ENCODE measurements at places on chromosomes 3 and 15.

GRCh38 chr3:120563356-120564022 lies 32.6 kb upstream of the NDUFB4 start:
- no peak for DNase-seq

GRCh38 chr3:68234076-68234780 lies 579.8 kb upstream of the SUCLG2 start:
- DNase-seq = no peak

GRCh38 chr3:145522893-145523651 lies 637.9 kb downstream of the PLOD2 start:
- DNase-seq = no peak

- DNase-seq = no peak
Observed at GRCh38 chr15:75306188-75306587, 23.6 kb downstream of the GOLGA6D start.

DNA sequence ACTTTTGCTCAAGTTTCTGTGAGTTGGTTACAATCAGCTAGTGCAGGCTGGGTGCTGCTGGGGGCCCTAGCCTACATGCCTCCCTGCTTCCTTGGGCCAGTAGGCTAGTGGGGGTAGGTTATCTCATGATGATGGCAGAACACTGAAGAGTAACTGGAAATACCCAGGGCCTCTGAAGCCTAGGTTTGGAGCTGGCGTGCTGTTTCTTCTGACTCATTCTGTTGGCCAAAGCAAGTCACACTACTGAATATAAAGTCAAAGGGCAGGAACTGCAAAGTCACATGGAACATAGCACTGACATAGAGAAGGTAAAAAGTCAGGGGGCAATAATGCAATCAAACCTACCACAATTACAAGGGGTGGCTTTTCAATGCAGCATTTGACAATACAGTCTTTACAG lies 34.5 kb downstream of the RASGRP1 start:
- DNase-seq = no peak

GRCh38 chr15:41603941-41604911 lies 45.2 kb downstream of the TYRO3 start:
- DNase-seq = peak; percentile 75

DNA sequence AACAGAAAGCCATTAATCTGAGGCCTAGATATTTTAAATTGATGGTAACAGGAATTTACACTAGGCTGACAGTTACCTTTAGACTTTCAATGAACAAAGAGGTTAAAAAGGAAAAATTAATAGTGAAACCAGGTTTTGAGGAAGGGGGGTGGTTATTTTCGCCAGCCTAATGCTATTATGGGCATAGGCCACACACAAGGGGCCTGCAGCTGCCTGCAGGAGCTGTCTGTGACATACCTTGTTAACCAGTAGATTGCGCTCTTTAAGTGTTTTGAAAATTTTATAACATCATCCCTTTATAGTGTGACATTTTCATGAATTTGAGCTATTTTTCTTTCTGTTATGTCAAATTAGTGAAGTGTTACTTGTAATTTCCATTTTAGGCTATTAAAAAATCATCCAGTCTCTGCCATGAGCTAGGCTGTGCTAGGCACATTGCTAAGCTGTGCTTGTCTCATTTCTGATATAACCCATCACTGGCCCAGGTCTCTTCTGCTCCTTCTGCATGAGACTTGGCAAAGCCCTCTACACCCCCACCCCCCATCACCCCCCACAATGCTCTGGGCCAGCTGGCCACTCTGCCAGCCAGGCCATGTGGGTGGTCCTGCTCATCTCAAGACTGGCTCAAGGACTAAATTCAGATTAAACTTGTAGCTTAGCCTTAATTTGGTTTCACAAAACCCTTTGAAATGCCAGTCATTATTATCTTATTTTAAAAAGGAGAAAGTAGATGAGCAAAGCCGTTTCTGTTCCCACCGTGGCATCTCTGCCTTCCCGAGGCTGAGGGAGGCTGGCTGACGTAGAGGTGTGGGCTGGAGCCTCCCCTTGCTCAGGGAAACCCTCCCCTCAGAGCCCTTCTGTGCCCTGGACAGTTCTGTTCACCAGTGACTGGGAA lies 48.4 kb upstream of the SEC22A start:
- DNase-seq = no peak

GRCh38 chr3:90026406-90026805 lies 919.0 kb downstream of the EPHA3 start:
- no peak for DNase-seq

DNA sequence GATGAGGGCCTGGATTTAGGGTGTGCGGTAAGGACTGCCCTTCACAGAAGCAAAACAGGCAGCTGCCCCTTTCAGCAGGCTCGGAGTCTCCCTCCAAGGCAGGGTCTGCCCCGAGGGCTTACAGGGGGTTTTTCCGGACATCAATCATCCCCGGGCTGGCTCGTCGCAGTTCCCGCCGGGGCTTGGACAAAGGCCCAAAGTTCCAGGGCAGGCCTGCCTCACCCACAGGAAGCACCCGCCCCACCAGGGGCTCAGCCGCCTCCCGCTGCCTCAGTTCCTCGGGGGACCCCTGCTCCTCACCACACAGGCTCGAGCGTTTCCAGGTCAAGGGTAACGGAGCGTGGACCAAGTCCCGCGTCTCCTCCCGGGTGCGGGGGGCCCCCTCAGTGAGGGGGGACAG lies 27.0 kb downstream of the KIF7 start:
- no peak for DNase-seq

GRCh38 chr15:33778852-33779251 lies 189.4 kb upstream of the CHRM5 start:
- DNase-seq = no peak

DNA sequence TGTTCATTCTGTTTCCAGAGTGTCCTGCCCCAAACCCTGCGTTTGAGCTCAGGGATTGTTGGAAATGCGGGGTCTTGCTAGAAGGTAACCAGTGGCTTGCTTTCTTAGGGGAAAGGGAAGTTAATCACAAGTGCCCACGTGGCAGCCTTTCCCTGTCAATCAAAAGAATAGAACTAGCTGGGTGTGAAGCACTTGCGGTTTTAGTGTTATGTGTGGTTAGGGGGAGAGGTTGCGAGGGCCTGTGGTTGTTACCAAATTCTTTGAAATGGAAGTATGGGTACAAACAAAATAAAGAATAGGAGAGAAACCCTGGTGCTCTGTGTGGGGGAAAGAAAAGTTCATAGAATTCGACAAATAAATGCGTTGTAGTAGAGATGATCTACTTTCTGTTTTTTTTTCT lies 67.6 kb downstream of the FNDC3B start:
- DNase-seq = no peak

GRCh38 chr15:92606126-92606835 lies 49.3 kb downstream of the FAM174B start:
- no peak for DNase-seq

- DNase-seq = no peak
Observed at GRCh38 chr15:38518084-38518483, 46.5 kb downstream of the RASGRP1 start.

DNA sequence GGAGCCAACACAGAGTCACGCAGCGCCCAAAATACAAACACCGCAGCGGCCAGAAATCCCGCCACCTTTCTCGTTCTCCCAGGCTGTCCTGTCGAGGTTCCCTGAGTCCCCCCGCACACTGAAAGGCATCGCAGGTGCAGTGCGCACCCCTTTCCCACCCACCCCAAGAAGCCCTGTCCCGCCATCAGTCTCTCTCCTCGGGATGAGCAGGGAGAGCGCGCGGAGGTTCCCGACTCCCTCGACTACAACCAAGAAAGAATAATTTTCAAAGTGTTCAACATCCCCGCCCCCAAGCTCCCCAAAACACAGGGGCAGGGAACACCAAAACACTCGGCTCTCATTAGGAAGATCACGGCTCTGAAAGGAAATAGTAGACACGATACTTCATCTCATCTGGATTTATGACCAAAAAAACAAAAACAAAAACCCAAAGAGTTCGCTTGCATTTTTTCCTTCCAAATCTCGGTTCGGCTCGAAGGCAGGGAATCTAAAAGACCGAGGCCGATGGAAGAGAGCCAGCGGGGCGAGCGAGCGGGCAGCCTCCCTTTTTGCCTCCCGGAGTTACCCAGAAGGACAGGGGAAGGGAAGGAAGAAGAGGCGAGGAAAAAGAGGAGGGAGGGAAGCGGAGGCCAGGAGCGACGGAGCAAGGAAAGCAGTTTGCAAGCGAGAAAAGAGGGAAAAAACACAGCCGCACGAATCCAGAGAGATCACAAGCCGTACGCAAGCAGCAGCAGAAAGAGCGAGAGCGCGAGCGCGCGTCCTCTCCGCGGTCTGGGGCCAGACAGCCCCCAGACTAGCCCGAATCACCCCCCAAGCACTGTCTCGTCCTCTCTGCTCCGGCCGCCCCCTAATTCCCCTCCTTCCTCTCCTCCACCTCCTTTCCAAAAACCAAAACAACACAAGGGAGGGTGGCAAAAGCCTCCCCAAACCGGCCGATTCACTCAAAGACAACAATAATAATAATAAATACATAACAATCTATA lies 808 bp downstream of the BCL6 start:
- peak; percentile 59 for DNase-seq

DNA sequence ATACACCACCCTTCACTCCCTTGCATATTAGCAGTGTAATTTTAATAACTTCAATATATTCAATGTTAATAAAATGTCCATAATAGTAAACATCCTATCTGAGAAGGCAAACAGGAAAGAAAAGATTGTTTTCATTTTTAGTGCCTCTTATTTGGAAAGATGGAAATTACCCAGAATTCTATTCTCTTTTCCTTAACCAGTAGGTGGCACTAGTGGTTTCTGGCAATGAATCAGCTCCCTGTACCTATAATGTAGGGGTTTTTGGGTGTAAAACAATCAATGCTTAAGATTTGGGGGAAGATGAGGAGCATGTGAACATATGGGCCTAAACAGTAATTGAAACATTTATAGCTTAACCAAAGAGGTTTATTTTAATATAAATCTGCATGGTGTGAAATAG lies 5.7 kb upstream of the SEMA6D start:
- no peak for DNase-seq

GRCh38 chr15:51706291-51706690 lies 25.0 kb downstream of the SCG3 start:
- DNase-seq = no peak

DNA sequence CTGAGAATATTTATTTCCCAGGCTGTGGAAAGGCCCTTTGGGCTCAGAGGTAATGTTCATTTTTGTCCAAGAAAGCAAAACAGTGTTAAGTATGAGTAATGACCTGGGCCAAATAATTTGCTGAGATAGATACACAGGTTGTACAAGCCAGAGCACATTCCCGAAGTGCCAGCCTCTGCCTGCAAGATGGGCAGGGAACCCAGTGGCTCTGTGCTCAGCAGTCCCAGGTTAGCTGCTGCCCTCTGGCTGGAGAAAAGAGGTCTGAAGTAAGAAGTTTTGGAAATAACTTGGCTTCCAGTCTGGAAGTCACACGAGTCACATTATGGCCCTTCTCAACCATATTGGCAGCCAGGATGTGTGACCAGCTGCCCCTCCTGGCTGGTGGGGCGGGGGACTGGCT lies 20.2 kb downstream of the MYZAP start:
- DNase-seq = no peak

DNA sequence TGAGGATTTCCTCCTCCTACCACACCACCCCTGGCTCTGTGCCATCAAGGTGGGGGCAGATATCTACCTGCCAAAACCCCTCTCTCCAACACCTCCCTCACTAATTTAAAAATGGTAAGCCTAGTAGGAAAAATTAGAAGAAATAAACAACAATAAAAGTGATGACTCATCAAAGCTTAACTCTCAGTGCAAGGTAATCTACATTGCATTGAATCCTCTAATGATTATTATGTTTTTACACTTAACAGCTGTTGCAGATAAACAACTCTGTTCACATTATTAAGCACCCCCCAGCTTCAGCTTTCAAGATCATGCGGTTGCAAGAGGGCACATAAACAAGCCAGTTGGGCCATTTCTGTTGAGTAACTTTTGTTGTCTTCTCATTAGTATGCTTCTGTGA lies 396.1 kb upstream of the ATP11B start:
- no peak for DNase-seq

GRCh38 chr3:194364652-194365434 lies 4.7 kb downstream of the LRRC15 start:
- no peak for DNase-seq

GRCh38 chr3:63390710-63391230 lies 112.7 kb downstream of the SYNPR start:
- no peak for DNase-seq

GRCh38 chr15:40762919-40763800 lies 708 bp upstream of the GCHFR start:
- no peak for DNase-seq

GRCh38 chr15:57307527-57308169 lies 68.7 kb upstream of the CGNL1 start:
- no peak for DNase-seq

DNA sequence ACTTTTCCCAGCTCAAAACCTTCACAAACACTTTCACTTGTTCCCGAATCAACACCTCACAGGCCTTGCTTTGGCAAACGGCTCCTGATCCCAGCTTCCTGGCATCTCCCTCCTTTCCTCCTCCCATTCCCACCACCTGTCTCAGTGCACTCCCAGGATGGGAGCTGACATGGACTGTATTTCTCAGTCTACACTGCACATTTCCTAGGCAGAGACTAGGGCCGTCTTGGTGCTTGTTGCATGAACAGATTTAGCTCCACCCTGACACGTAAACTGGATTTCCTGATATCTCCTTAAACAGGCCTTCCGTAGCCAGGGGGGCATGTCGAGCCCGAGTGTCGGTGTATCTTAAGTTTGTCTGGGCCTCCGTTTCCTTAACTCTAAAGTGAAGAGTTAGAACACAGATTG lies 790 bp upstream of the WHAMM start:
- no peak for DNase-seq

DNA sequence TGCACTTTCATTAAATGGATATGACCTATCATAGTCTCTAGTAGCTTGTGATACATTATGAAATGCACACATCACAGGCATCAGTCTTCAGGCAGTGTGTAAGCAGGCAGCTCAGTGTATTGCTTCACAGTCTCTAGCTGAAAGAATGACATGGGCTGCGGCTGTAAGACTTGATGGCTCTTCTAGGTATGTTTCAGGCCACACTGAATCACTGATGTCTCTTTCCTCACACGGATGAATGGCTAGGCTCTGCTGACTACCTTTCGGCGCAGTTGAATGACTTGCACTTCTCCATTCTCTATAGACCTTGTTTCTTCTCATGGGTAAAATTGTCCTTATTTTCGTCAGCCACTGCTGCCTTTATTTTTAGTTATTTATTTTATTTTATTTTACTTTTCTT lies 15.4 kb downstream of the APH1B start:
- no peak for DNase-seq

DNA sequence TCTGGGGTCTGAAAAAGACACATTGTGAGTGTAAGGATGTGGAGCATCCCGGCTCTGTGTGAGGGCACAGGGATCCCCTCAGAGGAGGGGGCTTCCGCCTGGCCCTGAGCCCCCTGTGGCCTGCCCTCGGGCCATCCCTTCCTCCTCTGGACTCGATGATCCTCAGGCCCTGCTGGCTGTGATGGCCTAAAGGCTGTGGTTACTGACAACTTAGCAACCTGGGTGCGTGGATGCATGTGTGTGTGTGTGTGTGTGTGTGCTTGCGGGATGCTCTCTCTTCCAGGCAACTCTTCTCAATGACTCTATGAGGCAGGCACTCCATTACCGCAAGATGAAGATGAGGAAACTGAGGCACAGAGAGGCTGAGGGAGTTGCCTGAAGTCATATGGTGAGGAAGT lies 66.0 kb downstream of the ASB7 start:
- no peak for DNase-seq

GRCh38 chr3:153171918-153172317 lies 9.9 kb downstream of the RAP2B start:
- no peak for DNase-seq

All from foreskin melanocyte (primary cell).